Activated naive CD4-positive, alpha-beta T cell treated with anti-CD3 and anti-CD28 coated beads, Interleukin-2, amount 50 U/mL, for 16 hours (primary cell): ENCODE measurements at places on chromosomes 11 and 22.

DNA sequence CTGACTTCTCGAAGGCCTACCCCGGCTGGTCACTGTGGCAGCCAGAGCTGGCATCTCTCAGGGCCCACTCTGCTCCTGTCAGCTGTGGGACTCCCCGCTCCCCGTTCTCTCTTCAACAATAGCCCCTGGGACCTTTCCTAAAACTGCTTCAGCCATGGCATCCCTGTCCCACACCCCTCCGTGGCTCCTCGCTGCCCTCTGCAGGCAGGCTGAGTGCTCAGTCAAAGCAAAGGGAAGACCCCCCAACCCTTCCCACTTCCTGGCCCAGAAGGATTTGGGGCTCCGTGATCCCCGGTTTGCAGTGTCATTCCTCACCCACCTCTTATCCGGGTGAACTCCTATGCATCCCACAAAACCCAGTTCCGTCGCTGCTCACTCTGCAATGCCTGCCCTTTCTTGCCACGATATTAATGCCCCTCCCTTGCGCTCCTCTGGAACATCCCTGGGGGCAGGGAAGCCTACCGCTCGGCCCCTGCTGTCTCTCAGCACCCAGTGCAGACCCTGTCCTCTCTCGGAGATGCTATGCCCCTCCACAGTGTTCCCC lies 1.6 kb upstream of the TH start:
- DNase-seq = no peak

DNA sequence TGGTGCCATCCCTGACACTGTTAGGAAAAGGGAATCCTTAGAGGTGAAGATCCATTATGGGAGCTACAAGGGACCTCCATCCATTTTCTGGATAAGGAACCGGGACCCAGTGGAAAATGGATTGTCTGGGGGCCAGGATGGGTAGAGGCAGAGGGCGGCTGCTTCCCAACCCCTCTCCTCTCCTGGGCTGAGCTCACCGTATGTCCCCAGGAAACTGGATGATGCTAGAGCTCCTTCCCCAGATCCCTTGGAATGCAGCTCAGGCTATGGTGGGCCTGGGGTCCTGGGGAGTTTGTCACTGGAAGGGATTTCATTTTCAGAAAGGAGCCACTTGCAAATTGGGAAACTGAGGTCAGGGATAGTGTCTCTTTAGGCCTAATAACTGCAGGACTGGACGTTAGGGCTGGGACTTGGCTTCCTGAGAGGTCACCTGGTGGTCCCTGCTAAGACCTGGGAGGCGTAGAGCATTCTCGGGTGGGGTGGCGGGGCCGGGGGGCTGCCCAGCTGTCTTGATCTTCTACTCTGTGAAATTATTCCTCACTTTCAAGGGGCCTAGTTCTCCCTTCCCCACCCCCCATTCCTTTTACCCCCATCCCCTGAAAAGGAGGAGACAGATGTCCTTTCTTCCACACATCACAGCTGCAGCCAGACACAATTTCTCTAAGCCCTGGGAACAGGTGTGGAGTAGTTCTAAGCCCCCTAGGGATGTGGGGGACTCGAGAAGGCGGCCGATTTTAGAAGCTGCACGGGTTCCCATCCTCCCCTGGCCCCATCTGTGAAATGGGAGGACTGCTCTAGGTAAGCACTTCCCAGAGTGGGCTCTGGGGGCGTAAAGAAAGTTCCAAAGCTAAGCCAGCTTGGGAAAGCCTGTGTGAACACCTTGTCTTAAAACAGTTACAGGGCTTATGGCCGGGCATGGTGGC lies 99.8 kb downstream of the PKNOX2 start:
- DNase-seq = no peak

DNA sequence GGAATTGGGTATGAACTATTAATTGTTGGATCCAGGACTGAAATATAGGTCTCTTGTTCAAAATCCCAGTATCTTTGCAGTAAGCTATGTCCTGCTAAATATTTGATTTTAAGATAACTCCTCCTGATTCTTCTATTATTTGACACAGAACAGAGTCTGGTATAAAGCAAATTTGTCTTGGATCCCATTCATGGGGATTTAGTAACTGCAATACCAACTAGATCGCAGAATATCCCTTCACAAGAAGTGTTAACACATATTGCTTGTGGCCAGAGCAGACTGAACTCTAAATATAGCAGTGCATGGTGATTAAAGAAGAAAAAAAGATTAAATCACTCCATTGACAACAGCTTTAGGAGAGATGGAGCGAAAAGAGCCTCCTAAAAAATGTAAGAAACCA lies 68.2 kb upstream of the ARHGAP42 start:
- no peak for DNase-seq

- DNase-seq = no peak
These were observed 1.5 kb upstream of the CCDC90B start for GRCh38 chr11:83287631-83288030.
